ENCODE measurements at places on chromosomes 3 and 15. TPM values are rescaled to one million over a fixed set of nuclear protein-coding genes. Genes with fewer than 3 reads are reported as not detected.

The AADACL2 gene
- total RNA-seq, result not detected

The RBM15B gene
- 39.5 TPM for total RNA-seq

The PP2D1 gene
- total RNA-seq, result not detected

The SLC24A5 gene
- not detected for total RNA-seq

The DNAH12 gene
- 0.29 TPM for total RNA-seq

The TWF2 gene
- 65.9 TPM for total RNA-seq

The GOLGA6A gene
- total RNA-seq, result 0.12 TPM

The NMD3 gene
- total RNA-seq, result 80.2 TPM

The TTLL13 gene
- not detected for total RNA-seq

The DLEC1 gene
- 0.17 TPM for total RNA-seq

The SHQ1 gene
- total RNA-seq, result 27.5 TPM

The CKMT1B gene
- not detected for total RNA-seq

The CLDN18 gene
- total RNA-seq, result not detected

The RASGRP1 gene
- not detected for total RNA-seq

The GRM7 gene
- not detected for total RNA-seq

- DNase-seq, result no peak
Measured at GRCh38 chr3:4826237-4827100, 152.8 kb upstream of the BHLHE40 start.

DNA sequence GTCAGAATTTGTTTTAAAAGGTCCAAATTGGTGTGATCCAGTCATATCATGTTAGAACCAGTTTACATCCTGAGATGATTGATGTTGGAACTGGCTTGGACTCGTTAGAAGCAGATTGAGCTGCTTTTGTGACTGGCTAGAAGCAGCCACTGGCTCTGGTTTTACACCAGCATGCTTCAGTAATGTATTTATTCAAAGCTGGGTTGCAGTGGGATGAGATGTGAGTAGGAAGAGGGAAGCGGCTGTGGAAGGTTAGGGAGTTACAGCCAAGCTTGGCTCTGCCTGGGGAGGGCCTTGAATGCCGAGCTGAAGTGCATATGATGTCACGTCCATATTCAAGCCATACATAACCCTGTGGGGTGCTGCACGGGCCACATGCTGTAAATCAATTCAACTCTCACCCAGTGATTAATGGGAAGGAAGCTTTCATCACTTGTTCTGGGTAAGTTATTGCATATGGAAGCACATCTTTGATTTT, 104.0 kb upstream of the SMAD3 start:
- no peak for DNase-seq

DNA sequence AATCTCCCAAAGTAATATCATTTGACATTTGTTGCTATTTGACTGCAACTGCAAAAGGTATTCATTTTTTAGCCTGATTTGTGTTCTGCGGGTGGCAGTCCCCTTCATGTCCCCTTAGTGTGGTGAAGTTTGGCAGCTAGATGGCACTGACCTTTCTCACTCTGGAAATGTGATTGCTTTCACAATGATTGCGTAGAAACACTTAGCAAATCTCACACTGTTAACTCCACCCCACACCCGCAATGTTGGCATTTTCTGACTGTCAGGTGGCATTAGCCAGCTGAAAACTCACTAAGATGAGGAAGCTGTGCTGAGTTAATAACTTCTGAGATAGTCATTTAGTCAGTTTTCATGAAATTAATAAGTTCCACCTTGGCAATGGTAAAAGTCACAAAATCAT, 76.9 kb downstream of the TRIM69 start:
- DNase-seq, result no peak

GRCh38 chr3:39505866-39506742, 38.6 kb downstream of the MOBP start:
- DNase-seq, result no peak

- DNase-seq, result no peak
Measured at GRCh38 chr3:149247008-149247710, 25.5 kb upstream of the CP start.

GRCh38 chr15:45641999-45642932, 7.4 kb downstream of the SQOR start:
- DNase-seq, result no peak

DNA sequence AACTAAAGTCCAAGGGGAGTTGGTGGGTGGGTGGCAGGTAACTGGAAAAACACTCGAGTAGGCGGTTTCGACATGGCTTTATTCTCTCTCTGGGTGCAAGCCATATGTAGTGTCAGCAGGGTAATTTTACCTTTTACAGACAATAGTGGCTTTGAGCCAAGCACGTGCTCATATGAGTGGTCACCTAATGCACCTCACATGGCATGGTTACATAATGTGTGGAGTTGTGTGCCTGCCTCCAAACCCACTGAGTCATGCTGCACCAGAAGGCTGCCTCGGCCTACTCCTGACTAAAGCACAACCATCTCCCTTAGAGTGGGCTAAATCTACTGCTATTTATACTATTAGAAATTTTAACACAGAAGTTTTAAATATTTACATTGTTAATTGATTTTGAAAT, 16.5 kb downstream of the CCRL2 start:
- no peak for DNase-seq

- no peak for DNase-seq
Measured at GRCh38 chr3:184690192-184690883, 21.5 kb downstream of the MAGEF1 start.

DNA sequence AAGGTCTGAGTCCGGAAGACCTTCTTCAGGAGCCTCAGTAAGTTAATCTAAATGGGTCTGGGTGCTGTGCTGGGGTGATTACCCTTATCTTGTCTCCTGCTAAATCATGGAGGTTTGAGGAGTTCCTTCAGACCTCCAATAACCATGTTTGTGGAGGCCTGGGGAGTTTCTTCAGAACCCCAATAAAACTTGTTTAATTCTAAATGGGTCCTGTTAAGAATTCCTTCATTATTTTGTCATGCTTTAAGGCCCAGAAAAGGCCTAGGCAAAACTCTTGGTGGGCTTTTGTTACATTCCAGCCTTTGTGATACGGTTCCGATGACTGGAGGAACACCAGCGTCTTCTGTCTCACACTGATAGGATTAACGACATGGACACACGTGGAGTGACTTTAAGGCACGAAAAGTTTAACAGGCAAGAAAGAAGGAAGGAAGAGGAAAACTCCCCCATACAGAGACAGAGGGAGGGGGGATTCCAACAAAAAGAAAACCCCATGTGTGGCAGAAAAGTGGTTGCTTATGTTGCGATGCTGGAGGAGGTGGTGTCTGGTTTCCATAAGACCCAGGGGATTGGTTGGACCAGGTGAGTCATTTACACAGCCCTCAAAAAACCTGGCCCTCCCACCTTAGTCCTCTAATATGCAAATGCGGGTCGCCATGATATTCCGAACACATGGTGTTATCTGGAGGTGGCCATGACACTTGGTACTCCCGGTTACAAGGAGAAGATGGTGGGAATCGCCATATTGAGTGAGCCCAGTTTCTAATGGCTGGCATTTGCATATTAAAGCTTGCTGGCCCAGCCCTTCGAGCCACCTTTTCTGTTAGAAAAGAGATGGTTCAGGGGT, 72.6 kb upstream of the MFGE8 start:
- no peak for DNase-seq

DNA sequence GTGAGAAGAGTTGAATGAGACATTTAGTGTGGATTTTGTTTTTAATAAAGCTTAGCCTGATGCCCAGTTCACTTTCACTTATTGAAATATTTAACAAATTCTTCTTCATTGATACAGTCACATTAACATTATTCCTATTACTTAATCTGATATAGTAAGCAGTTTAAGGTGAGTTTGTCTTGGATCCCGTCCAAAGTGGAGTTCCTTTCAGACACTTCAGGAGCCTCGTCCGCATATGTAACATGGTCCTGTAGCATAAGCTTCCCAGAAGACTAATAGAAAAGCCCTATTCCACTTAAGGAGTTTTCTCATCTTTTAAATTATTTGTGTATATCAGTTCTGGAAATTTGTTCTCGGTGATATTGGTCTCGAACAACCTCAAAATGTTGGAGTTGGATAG, 39.7 kb upstream of the MLF1 start:
- DNase-seq, result no peak

- DNase-seq, result no peak
Measured at GRCh38 chr15:41543521-41543870, 561 bp downstream of the RPAP1 start.

- no peak for DNase-seq
Measured at GRCh38 chr3:189516039-189516438, 115.2 kb upstream of the TP63 start.

GRCh38 chr3:37811625-37812498, 49.8 kb upstream of the CTDSPL start:
- DNase-seq, result no peak

- no peak for DNase-seq
Measured at GRCh38 chr3:16513141-16514020, at the start of gene RFTN1. Gene RFTN1 (minus strand): TSS chr3:16513699. CDS start chr3:16493869, 19,830 bp downstream.

- no peak for DNase-seq
Measured at GRCh38 chr3:149553781-149554451, 79.4 kb downstream of the TM4SF4 start.

DNA sequence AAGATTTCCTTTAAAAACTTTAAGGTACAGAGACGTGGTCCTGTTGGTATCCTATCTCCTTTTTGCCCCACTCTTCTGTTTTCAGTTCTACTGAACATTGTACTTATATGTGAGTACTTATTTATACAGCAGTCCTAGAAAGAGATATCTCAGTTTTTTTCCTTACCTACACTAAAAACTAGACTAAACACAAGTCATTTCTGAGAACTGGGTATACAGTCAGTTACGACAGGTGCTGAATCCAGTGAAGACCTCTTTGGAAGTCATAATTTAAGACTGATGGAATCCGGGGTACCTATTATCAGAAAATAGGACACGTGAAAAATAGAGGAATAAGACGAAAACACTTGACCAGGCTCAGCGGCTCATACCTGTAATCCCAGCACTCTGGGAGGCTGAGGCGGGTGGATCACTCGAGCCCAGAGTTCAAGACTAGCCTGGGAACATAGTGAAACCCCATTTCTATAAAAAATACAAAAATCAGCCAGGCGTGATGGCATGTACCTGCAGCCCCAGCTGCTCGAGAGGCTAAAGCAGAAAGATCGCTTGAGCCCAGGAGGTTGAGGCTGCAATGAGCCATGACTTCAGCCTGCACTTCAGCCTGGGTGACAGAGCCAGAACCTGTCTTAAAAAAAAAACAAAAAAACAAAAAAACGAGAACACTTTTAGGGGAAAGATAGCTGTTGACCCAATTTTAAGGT, 76.3 kb downstream of the KLHL25 start:
- no peak for DNase-seq

DNA sequence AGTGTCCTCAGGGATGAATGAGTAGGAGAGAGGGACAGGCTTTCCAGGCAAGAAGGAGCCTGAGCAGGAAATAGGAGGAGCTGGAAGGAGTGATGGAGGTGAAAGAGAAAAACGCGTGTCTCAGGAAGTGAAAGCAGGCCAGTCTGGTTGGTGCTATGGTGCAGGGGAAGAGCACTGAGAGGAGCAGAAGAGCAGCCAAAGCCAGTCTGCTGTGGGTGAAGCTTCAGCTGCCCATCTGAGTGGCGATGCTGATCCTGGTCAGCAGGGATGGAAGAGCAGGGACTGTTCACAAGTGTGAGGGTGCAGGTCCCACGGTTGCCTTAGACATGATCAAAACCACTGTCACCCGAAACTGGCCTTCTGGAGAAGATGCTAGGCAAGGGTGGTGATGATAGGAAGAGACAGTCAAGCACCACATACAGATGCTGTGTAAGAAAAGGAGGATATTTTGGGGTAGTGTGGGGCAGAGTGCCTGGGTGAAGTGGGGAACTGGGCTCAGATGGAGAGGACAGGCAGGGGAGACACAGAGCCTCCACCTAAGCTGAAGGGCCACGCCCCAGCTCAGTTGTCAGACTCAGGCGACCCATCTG, 5.5 kb upstream of the KY start:
- DNase-seq, result no peak

- no peak for DNase-seq
Measured at GRCh38 chr3:184619787-184620430, 58.3 kb downstream of the EPHB3 start.

DNA sequence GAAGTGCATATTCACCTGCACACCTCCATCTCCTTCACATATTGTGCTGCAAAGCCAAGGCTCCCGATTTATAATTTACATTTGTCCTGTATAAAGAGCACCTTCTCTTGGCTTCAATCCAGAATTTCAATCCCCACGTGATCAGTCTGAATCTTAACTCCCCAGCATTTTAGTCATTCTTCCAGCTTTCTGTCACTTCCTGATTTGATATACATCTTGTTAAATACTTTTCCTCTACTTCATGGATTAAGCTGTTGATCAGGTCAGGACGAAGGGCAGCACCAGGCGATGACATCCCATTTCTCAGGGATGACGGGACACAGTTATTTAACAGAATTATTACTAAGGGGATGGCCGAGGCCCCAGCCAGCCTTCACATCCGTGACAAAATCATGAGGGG, 212.5 kb downstream of the EPHB1 start:
- no peak for DNase-seq

- DNase-seq, result no peak
Measured at GRCh38 chr3:98741121-98741716, 21.9 kb upstream of the ST3GAL6 start.

- no peak for DNase-seq
Measured at GRCh38 chr3:61353382-61353781, 102.1 kb upstream of the FHIT start.

GRCh38 chr3:128490650-128490914, 2.4 kb downstream of the GATA2 start:
- DNase-seq, result no peak

- DNase-seq, result no peak
Measured at GRCh38 chr3:27758083-27758482, 36.0 kb upstream of the EOMES start.

- DNase-seq, result no peak
Measured at GRCh38 chr3:9770276-9770812, 597 bp upstream of the CAMK1 start.

GRCh38 chr3:125351814-125352456, 23.2 kb downstream of the ZNF148 start:
- DNase-seq, result no peak

DNA sequence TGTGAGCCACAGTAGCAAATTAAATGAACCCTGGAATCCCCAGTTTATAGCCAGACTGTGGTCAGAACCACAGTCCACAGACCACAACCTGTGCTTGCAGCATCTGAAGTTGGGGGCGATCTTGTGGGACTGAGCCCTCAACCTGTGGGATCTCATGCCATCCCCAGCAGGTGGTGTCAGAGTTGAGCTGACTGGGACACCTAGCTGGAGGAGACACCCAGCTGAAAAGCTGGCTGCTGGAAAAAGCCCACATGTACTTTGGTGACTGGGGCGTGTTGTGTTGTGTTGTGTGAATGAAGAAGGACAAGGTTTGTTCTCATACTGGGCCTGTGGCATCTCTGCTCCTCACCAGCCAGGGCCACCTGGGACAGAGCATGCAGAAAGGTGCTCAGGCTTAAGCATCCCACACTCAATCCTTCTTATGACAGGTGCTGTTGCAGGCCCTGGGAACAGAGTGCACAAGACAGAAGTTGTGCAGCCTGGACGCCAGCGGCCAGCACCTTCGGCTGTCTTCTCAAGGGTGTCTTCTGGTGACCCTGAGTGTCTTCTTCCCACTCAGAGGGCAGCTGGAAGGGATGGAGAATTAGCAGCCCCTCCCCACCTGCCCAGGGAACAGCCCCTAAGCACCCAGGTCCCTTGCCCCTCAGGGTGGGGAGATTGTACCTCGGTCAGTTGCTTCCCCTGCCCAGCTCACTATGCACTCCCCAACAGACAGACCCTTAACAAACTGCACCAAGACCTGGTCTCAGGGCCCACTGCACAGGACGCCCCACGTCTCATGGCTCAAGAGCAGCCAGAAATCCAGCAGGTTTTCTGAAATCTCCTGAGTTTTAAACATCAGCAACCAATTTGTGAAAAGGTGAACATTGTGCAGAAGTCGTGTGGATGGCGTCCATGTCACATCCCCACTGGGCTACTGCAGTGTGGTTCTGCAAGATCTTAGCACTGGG, 2.2 kb upstream of the UROC1 start:
- peak; percentile 52 for DNase-seq

All from chondrocyte (in vitro differentiated cells).